ENCODE measurements at places on chromosomes 13 and 19. TPM values are rescaled to one million over a fixed set of nuclear protein-coding genes. Genes with fewer than 3 reads are reported as not detected.

B3GNT3 gene
- polyA plus RNA-seq = 3.9 TPM

CD79A gene
- 1.2 TPM for polyA plus RNA-seq

DNA sequence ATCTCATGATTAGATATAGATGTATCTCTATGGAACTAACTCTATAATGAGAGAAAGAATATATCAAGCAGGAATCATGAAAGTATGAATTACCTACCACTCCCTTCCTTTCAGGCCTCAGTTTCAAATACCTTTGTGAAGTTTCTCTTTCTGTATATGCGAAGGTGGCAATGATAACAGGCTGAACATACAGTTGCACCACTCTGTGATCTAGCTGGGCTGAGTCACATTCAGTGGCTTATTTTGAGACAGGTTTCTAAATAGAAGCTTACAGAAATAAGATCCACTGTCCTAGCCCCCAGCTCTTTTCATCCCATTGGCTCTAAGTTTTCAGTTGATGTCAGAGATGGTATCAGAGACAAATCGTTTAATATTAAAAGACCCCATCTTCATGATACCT, 662.0 kb downstream of the SLITRK1 start:
- no peak for DNase-seq

- DNase-seq = no peak
These were observed 1315.4 kb downstream of the PCDH9 start for GRCh38 chr13:65914716-65915115.

DNA sequence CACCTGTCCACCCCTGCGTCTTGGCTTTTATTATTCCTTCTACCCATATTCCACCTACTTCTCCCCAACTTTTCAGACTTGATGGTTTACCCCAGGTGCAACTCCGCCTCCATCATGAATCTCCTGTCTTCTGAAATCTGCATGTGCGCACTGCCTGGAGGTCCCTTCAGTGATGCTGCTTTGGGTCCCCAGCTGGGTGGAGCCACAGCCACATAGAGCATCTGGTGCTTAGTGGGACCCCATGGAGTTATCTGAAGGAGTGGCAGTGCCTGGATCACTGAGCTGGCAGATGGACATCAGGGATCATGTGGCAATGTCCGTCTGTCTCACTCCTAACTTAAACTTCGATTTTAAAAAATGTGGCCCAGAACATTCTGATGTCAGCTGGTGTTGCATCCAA, 13.5 kb downstream of the ZNF536 start:
- no peak for DNase-seq

GRCh38 chr19:33266974-33267484, 35.3 kb downstream of the CEBPA start:
- no peak for DNase-seq

All from right renal pelvis (tissue), 4 donors.